ENCODE measurements at places on chromosomes 12 and 14. TPM values are rescaled to one million over a fixed set of nuclear protein-coding genes. Genes with fewer than 3 reads are reported as not detected.

DNA sequence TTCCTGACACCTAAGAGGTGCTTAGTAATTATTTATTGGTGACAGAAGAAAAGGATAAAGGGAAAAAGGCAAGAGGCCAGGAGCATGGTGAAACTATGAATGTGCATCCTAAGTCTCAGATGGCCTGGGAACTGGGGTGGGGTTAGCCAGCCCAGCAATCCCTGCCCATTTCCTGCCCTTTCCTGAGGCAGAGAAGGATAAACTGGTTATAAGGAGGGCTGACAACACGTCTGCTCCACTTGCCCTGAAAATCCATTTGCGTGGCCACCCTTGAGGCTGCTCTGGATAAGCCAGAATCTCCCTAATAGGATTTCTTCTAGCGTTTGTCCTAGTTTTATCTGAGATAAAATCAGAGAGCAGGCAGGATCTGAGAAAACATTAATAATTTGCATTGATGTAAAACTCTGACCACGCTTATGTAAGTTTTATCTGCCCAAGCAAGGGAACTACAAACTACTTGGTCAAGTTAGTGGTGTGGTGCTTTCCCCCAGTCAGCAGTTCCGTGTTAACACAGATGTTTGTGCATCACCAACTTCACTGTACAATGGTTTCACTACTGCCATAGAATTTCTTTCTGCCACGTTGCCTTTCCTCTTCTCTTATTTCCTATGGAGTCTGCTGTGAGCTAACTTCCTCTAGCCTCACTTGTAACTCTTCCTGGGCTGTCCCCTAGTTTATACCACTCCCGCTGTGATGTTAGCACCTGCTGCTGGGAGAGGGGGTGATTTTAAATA is 392.7 kb downstream of the RPS29 start:
- peak; percentile 6 for DNase-seq
- H3K36me3 ChIP-seq, result no peaks in the 10 kb centered on the region
- H3K27me3 ChIP-seq, result no peaks in the 10 kb centered on the region
- peaks cover 14% of the 10 kb centered on the region for H3K4me1 ChIP-seq
- H3K27ac ChIP-seq, result peak overlapping the region; percentile 34
- no peak overlapping the region for H3K4me3 ChIP-seq

The PTPRB gene
- polyA plus RNA-seq, result 1.1 TPM

The RERGL gene
- polyA plus RNA-seq, result 0.19 TPM

DNA sequence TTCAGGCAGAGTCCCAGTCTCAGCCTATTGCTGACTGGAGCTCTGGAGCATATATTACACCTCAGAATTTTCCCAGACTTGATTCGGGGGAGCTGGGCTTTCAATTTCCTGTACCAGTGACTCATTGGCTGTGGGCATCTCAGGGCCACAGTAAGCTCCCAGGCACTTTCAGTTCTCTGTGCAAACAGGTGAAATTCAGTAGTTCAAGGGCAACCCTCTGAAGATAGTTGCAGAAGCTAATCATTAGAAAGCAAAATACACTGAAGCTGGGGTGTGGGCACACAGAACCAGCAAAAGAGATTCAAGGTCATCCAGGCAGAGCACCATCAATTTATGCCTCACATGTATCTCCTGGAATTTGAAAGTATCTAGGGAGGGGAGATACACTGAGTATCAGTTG is 8.1 kb upstream of the NIN start:
- no peak overlapping the region for H3K27ac ChIP-seq
- no peak for DNase-seq
- H3K27me3 ChIP-seq, result no peaks in the 10 kb centered on the region
- no peaks in the 10 kb centered on the region for H3K36me3 ChIP-seq
- H3K4me3 ChIP-seq, result no peak overlapping the region
- H3K4me1 ChIP-seq, result no peaks in the 10 kb centered on the region

- peak overlapping the region; percentile 59 for H3K27ac ChIP-seq
- peak; percentile 50 for DNase-seq
- no peak overlapping the region for H3K4me3 ChIP-seq
- peaks cover 3% of the 10 kb centered on the region for H3K4me1 ChIP-seq
Measured at GRCh38 chr14:81423504-81423903, 23.4 kb upstream of the STON2 start.

- DNase-seq, result no peak
- H3K27ac ChIP-seq, result no peak overlapping the region
- H3K36me3 ChIP-seq, result no peaks in the 10 kb centered on the region
- no peak overlapping the region for H3K4me3 ChIP-seq
- no peaks in the 10 kb centered on the region for H3K27me3 ChIP-seq
Measured at GRCh38 chr14:79248126-79248525, 963.2 kb downstream of the DIO2 start.

DNA sequence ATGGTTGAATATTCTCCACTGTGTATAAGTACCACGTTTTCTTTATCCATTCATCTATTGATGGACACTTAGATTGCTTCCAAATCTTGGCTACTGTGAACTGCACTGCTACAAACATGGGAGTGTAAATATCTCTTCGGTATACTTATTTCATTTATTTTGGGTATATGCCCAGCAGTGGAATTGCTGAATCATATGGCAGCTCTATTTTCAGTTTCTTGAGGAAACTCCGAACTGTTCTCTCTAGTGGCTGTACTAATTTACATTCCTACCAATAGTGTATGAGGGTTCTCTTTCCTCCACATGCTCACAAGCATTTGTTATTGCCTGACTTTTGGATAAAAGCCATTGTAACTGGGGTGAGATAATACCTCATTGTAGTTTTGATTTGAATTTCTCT is 623.1 kb upstream of the LRFN5 start:
- H3K27ac ChIP-seq, result peak overlapping the region; percentile 48
- no peaks in the 10 kb centered on the region for H3K36me3 ChIP-seq
- no peak for DNase-seq

The CISTR gene
- polyA plus RNA-seq, result not detected

GRCh38 chr12:30980955-30981662 is 54.6 kb downstream of the TSPAN11 start:
- DNase-seq, result no peak
- H3K4me3 ChIP-seq, result no peak overlapping the region
- no peaks in the 10 kb centered on the region for H3K36me3 ChIP-seq
- no peak overlapping the region for H3K27ac ChIP-seq
- no peaks in the 10 kb centered on the region for H3K27me3 ChIP-seq
- peaks cover 49% of the 10 kb centered on the region for H3K4me1 ChIP-seq

The MEG3 gene
- polyA plus RNA-seq, result not detected

- no peak overlapping the region for H3K4me3 ChIP-seq
- H3K27me3 ChIP-seq, result no peaks in the 10 kb centered on the region
- no peak overlapping the region for H3K27ac ChIP-seq
Measured at GRCh38 chr12:104599272-104600035, 142.7 kb downstream of the CHST11 start.

The AMDHD1 gene
- polyA plus RNA-seq, result 0.07 TPM

The PHLDA1 gene
- 26.2 TPM for polyA plus RNA-seq

GRCh38 chr14:54682578-54682977 is 115.7 kb downstream of the SAMD4A start:
- H3K36me3 ChIP-seq, result no peaks in the 10 kb centered on the region
- H3K4me3 ChIP-seq, result no peak overlapping the region
- no peaks in the 10 kb centered on the region for H3K27me3 ChIP-seq

The ERP27 gene
- 0.64 TPM for polyA plus RNA-seq

DNA sequence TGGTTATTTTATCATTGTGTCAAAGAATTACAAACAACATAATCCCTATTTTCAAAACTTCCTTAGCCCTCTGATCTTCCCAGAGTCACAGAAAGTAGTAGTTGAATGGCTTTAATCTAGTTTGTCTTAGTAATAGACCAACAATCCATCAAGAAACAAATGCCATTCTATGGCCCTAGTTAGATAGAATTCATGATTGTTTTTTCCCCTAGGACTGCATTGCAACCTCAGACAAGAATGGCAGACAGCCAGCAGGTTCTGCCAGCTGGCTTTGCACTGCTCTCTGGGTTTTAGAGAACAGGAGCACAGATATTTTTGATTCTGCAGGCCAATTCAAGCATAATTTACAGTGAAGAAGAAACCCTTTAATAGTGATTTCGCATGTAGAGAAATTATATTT is 33.8 kb downstream of the SYT1 start:
- H3K4me3 ChIP-seq, result no peak overlapping the region
- H3K27me3 ChIP-seq, result no peaks in the 10 kb centered on the region
- H3K36me3 ChIP-seq, result peaks cover 4% of the 10 kb centered on the region
- peaks cover 15% of the 10 kb centered on the region for H3K4me1 ChIP-seq
- peak overlapping the region; percentile 27 for H3K27ac ChIP-seq

DNA sequence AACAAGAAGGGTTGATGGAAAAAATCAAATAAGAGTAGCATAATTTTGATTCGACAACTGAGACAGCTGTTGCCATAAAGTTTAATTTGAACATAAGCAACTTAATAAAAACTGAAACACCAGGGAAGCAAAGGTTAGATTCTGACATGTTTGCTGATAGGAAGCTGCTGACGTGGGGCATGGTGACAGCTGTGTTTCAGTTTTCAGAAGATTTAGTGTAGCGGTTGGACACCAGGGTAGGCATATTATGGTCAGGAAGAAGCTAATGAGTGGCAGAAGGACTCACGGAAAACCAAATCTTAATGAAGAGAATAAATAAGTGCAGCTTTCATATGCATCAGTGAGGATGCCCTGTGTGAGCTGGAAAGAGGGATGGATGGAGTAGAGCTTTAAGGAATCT is 336.7 kb upstream of the RPL10L start:
- H3K4me3 ChIP-seq, result no peak overlapping the region
- no peaks in the 10 kb centered on the region for H3K4me1 ChIP-seq

DNA sequence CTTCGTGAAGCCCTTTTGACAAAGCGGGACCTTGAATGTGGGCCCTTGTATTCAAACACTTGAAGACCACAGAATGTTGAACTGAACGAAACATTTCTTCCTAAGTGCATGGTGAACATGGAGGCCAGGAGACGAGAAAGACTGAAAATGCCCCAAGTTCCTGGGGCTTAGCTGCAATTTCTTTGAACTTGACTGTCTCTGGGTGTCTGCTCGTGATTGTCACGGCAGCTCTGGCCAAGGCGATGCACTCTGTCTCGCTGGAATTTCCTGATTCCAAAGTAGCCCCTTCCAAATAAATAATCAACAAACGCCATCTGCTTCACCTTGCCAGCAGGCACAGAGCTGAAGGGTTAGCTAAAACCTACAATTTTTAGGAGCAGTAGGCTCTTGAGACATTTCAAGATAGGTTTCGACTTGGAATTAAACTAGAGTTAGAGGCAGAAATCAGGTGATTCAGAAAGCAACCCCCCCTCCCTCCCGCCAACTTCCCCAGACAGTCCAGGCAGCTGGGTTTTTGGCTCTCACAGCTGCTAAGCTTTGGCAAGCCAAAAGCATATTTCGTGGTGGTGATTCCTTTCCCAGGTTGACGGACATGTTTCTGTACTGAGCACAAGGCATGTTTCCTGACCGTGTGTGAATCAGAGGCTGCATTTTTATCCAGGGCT is 13.5 kb upstream of the IRF2BPL start:
- peak overlapping the region; percentile 99 for H3K27ac ChIP-seq
- no peaks in the 10 kb centered on the region for H3K27me3 ChIP-seq
- H3K36me3 ChIP-seq, result no peaks in the 10 kb centered on the region
- peak overlapping the region; percentile 22 for H3K4me3 ChIP-seq
- H3K4me1 ChIP-seq, result peaks cover 92% of the 10 kb centered on the region

DNA sequence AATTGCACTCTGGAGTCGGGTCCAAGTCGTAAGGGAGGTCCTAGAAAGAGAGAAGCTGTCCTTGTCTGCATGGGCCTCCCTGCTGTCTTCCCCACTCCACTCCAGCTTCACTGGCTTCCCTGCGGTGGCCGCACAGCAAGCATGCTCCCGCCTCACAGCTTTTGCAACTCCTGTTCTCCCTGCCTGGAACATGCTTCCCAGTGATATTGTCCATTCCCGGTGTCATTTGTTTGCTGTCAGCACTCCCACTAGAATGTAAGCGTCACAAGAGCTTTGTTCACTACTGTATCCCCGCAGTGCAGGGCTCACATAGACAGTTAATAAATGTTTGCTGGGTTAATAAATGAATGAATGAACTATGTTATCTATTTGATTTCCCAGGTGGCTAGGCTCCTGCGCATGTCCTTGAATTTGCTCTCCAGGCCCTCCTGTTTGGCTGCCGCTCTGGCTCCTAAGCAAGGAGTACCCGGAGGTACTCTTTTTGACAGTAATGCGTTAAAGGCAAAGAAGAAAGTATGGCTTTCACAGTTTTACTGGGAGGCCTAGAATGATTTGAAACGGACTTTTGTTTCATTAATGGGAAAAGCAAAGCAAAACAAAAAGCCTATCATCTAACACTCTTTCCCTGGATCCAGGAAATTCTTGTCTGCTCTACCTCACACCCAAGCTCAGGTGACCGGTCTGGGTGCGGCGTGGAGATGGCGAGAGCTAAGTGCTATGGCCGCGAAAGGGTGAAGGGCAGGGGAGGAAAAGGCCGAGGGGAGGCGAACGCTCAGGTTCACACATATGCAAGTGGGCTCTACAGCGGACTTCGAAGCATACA is 6.2 kb upstream of the SLC7A7 start:
- H3K27ac ChIP-seq, result no peak overlapping the region
- no peaks in the 10 kb centered on the region for H3K27me3 ChIP-seq
- no peaks in the 10 kb centered on the region for H3K36me3 ChIP-seq
- no peak for DNase-seq
- H3K4me1 ChIP-seq, result peaks cover 13% of the 10 kb centered on the region

DNA sequence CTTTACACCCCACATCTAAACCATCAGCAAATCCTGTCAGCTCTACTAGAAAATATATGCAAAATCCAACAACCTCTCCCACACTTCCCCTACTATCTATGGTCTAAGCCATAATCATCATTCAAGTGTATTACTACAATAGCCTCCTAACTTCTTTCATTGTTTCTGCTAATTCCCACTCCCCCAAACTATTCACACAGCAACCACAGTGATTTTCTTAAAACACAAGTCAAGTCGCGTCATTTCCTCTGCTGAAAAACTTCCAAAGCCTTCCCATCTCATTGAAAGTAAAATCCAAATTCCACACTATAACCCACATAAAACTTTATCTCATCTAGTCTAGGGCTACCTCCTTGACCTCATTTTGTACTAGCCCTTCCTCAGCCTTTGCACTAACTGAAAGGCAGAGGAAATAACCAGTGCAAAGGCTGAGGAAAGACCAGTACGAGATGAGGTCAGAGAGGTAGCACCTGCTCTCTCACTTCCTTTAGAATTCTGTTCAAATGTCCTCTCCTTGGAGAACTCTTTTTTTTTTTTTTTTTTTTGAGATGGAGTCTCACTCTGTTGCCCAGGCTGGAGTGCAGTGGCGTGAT is 65.5 kb upstream of the MDM1 start:
- no peak overlapping the region for H3K4me3 ChIP-seq
- H3K36me3 ChIP-seq, result no peaks in the 10 kb centered on the region
- no peak overlapping the region for H3K27ac ChIP-seq
- DNase-seq, result no peak
- no peaks in the 10 kb centered on the region for H3K4me1 ChIP-seq

GRCh38 chr14:38004610-38004879 is 203.2 kb upstream of the SSTR1 start:
- no peak overlapping the region for H3K4me3 ChIP-seq
- no peaks in the 10 kb centered on the region for H3K27me3 ChIP-seq
- DNase-seq, result no peak
- no peaks in the 10 kb centered on the region for H3K4me1 ChIP-seq
- no peak overlapping the region for H3K27ac ChIP-seq

The KIF5A gene
- polyA plus RNA-seq, result 8.9 TPM

GRCh38 chr12:122121745-122122144 is 43.2 kb downstream of the MLXIP start:
- no peak overlapping the region for H3K27ac ChIP-seq
- H3K4me3 ChIP-seq, result no peak overlapping the region
- H3K4me1 ChIP-seq, result peaks cover 4% of the 10 kb centered on the region

The LRCOL1 gene
- polyA plus RNA-seq, result 1.1 TPM

The ACSM4 gene
- not detected for polyA plus RNA-seq
